ENCODE measurements at places on chromosomes 2 and 18. TPM values are rescaled to one million over a fixed set of nuclear protein-coding genes. Genes with fewer than 3 reads are reported as not detected.

Gene BMP10
- total RNA-seq = not detected

Gene PLCL1
- 0.11 TPM for total RNA-seq

Gene SDC1
- 5.3 TPM for total RNA-seq

Gene OXER1
- not detected for total RNA-seq

Gene ZBTB14
- total RNA-seq = 18.1 TPM

Gene MYO3B
- total RNA-seq = under 0.01 TPM

Gene CDH7
- total RNA-seq = not detected

Gene NIFK
- 40.0 TPM for total RNA-seq

Gene CTAGE1
- not detected for total RNA-seq

Gene EHBP1
- total RNA-seq = 22.9 TPM

Gene VWA3B
- total RNA-seq = not detected

Gene SKA1
- total RNA-seq = 1.8 TPM

Gene SPATA3
- not detected for total RNA-seq

Gene PRSS56
- total RNA-seq = not detected

Gene EPB41L3
- 49.1 TPM for total RNA-seq

Gene OTOS
- not detected for total RNA-seq

Gene GPR75
- 1.1 TPM for total RNA-seq

Gene IGFBP5
- total RNA-seq = 2.0 TPM

Gene AQP12A
- not detected for total RNA-seq

Gene VWC2L
- not detected for total RNA-seq

Gene CDK15
- under 0.01 TPM for total RNA-seq

Gene RIT2
- total RNA-seq = not detected

Gene TACR1
- not detected for total RNA-seq

Gene SYT4
- not detected for total RNA-seq

Gene TUBA3E
- not detected for total RNA-seq

Gene COL3A1
- total RNA-seq = 6.9 TPM

Gene RAX
- total RNA-seq = not detected

Gene CYS1
- under 0.01 TPM for total RNA-seq

Gene MEIS1
- total RNA-seq = 3.5 TPM

Gene EPHA4
- total RNA-seq = 0.17 TPM

Gene GPR55
- total RNA-seq = not detected

Gene TANK
- 66.3 TPM for total RNA-seq

Gene RAD51AP2
- total RNA-seq = not detected

Gene RAMP1
- not detected for total RNA-seq

Gene HAAO
- not detected for total RNA-seq

Gene NTSR2
- total RNA-seq = not detected

Gene KCNE4
- total RNA-seq = under 0.01 TPM

Gene IL1B
- total RNA-seq = not detected

Gene ZNF396
- total RNA-seq = 0.98 TPM

Gene SCN1A
- 0.09 TPM for total RNA-seq

Gene SNORC
- 0.34 TPM for total RNA-seq

Gene TSN
- 155 TPM for total RNA-seq

Gene SP9
- total RNA-seq = not detected

Gene SLC14A1
- total RNA-seq = not detected

Gene LYPD6
- total RNA-seq = 13.7 TPM

Gene UGT1A10
- not detected for total RNA-seq

Gene ICA1L
- 2.2 TPM for total RNA-seq

Measured in dermis lymphatic vessel endothelial cell (primary cell).